ENCODE measurements at places on chromosomes 1 and 21. TPM values are rescaled to one million over a fixed set of nuclear protein-coding genes. Genes with fewer than 3 reads are reported as not detected.
A peak's percentile ranks its signal among the peaks of the same experiment; 100 is the strongest.

- no peak for DNase-seq
These were observed 837 bp upstream of the DESI2 start for GRCh38 chr1:244651956-244652622.

- no peak for DNase-seq
These were observed 48.3 kb downstream of the SUSD4 start for GRCh38 chr1:223315665-223316064.

DNA sequence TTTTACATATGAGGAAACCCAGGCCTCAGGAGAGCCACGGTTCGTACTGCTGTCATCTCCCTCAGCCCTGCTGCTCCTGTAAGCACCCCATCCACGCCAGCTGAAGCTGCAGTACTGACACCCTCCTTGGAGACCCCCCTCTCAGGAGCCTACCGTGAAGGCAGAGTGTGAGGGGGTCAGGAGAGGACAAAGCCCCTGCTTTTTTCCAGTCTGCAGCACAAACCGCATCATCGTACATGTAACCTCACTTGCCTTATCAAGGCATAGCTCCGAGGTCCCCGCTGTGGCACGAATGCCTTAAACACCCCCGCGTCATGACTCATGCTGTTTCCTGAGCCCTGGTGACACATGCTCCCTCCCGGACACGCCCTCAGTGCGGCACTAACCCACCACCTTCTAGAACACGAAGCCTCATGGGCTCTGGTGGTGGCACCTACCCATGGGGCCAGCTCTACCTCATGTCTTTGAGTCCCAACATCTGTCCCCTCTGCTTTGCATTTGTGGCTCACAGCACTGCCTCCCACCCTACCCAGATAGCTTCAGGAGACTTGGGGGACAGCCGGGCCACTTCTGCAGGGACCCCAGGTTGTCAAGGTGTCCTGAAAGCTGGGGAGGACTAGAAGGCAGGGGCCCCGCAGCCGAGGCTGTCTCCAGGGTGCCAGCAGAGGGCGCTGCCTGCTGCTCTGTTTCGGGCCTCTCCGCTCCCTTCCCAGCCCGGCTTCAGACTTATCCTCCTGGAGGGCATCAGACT lies 4.9 kb downstream of the SH3BGRL3 start:
- DNase-seq = no peak

DNA sequence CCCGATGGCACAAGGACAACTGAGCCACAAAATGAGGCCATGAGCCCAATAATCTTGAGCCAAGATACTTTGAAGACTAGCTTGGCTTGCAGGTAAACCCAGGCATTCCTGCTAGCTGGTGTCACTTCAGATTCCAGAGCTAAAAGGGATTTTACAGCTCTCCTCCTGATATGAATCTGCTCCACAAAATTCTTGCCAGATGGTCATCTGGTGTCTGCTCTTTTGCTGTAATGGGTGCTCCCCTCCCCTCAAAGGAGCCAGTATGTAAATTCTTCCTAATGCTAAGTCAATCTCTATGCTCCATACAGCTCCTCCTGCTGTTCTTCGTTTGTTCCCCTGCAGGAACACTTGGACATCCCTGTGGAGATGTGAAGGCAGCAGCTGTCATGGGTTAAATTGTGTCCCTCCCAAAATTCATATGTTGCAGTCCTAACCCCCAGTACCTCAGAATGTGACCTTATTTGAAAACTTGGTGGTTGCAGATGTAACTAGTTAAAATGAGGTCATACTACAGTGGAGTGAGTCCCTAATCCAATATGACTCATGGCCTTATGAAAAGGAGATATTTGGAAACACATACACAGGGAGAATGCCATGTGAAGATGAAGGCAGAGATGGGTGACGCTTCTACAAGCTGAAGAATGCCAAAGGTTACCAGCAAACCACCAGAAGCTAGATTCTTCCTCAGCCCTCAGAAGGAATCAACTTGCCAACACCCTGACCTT lies 180.6 kb upstream of the PALMD start:
- DNase-seq = peak; percentile 86

DNA sequence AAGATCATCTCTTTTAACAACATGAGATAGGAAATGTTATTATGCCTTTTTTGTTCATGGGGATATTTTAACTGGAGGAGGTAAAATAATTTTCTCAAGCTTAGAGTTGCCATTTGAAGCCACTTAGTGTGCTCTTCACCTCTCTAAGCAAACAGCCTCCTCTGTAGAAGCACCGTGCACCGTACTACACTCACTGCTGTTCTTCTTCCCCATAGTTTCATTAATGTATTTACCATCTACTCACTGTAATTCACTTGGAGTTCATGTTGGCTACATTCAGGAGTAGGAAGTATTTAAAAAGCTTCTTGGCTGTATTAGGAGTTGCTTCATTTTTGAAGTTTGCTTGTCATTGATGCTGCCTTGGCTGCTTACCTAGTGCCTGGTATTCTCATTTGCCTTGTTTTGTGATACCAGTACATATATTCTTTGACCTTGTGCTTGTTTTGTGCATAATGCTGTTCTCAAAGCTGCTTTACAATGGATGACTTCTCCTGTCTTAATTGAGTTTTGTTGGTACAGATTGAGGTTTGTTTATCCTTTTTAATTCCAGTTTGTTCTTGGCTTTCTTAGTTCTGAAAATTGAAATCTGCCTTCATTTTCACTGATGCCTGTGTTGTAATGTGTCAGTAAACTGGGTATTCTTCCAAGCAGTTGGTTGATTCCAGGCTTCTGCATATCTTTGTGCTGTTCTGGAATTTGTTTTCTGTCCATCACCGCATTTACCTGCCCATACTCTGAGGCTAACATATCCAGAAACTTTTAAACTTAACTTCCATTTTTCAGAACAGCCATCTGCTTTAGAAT lies 240.4 kb downstream of the HMCN1 start:
- no peak for DNase-seq

DNA sequence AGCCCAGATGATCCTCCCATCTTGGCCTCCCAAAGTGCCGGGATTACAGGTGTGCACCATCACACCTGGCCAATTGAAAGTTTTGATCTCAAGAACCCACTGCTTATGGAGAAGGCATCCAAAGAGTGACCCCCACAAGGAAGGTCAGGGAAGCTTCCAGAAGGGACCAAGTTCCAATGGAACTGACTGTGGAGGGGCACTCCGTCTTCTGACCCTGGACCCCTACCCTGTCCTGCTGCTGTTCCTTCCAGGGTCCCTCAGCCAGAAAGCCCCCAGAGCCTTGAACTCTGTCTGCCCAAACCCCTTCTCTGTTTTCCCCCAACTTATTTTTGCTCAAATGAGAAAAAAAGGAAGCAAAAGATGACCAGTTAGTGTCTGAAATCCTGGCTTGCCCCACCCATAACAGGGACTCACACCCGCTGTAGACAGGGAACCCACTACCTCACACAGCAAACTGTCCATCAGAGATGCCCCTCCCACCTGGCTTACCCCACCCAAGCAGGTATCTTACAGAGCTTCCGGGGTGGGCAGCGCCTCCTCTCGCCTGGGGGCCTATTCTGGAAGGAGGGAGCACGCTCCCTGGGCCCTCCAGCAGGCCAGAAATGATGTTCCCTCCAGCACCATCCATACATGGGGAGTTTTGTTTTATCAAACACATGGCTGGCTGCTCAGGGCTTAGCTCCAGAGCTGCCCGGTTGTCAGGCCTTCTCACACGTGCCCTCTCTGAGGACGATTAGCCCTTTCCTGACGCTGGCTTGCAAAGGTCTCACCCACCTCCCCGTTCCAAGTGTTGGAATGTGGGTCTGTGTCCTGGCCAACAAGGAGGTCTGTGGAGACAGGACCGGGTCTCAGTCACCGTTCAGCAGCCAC lies 3.1 kb upstream of the WNT3A start:
- no peak for DNase-seq

DNA sequence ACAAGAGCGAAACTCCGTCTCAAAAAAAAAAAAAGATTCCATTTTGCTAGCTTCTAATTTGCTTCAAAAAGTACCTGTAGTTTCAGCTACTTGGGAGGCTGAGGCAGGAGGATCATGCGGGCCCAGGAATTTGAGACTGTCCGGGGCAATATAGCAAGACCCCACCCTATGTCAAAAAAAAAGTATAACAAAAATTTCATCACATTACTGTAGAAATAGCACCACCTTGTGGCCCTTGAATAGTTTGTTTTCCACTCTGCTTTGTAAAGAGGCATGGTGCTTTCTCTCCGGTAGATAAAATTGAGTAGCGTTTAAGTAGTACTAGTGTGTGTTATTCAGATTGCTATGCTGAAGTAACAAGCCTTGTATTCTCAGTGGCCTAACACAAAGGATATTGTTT lies 18.2 kb upstream of the MSTO1 start:
- peak; percentile 68 for DNase-seq

DNA sequence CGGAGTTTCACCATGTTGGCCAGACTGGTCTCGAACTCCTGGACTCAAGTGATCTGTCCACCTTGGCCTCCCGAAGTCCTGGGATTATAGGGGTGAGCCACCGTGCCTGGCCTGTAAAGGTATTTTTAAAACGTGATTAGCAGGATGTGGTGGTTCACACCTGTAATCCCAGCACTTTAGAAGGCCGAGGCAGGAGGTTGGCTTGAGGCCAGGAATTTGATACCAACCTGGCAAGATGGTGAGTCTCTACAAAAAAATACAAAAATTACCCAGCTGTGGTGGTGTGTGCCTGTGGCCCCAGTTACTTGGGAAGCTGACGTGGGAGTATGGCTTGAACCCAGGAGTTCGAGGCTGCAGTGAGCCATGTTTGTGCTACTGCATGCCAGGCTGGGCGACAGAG lies 43.3 kb upstream of the SOD1 start:
- DNase-seq = no peak

DNA sequence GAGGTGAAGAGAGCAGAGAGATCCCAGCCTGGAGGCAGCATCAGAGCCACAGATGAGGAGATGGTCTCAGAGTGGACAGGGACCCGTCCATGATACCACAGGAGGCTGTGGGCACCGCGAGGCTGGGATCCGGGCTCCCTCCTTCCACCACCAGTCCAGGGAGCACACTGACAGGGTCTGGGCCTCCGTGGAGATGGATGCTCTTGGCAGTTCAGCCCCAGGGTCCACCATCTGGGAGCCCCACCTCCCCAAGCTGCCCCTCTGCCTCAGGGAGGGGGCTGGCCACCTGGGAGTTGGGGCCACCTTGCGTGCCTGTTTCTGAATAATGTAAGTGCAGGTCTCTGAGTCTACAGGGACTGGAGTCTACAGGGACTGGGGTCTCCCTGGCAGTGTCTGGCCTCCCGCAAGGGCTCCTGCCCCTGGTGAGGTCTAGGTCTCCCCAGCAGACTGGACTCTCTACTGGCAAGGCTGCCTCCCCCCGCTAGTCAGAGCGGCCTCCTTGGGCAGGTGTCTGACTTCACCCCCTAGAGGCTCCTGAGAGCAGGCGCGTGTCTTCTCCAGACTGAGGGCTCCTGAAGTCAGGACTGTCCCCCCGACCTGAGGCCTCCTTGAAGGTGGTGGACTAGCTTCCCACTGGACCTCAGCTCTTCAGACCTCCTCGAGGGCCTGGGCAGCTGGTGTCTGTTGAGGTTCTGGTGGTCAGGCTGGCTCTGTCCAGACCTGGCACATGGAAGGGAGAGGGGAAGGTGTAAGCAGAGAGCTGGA lies 218.5 kb downstream of the PTPRU start:
- no peak for DNase-seq

OLFML3 gene
- 0.49 TPM for total RNA-seq

HIVEP3 gene
- total RNA-seq = not detected

OR2T2 gene
- not detected for total RNA-seq

ZBTB17 gene
- total RNA-seq = 43.4 TPM

Data from G401 (cell line).